Endothelial cell of umbilical vein (primary cell): ENCODE measurements at places on chromosomes 2 and 18. TPM values are rescaled to one million over a fixed set of nuclear protein-coding genes. Genes with fewer than 3 reads are reported as not detected.
A peak's percentile ranks its signal among the peaks of the same experiment; 100 is the strongest.

DNA sequence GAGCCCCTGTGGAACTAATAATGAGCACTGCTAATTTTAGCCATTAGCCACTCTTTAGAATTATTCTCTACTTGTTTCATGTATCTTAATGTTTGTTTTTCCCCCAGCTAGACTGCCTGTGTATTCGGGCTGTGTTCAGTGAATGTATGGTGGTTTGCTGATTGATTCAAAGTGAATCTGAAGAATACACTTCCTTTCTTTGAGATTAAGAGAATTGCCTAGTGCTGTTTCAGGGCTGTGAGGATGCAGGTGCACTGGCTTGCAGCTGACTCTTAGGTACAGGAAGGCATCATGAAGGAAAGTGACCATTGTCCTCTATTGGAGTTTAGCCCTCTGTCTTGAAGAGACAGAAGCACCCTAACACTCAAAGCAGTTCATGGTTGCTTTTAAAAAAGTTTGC, 138.7 kb downstream of the CERS6 start:
- no peak for DNase-seq

GRCh38 chr18:55763805-55764204, 175.8 kb upstream of the TCF4 start:
- DNase-seq: peak; percentile 69

DNA sequence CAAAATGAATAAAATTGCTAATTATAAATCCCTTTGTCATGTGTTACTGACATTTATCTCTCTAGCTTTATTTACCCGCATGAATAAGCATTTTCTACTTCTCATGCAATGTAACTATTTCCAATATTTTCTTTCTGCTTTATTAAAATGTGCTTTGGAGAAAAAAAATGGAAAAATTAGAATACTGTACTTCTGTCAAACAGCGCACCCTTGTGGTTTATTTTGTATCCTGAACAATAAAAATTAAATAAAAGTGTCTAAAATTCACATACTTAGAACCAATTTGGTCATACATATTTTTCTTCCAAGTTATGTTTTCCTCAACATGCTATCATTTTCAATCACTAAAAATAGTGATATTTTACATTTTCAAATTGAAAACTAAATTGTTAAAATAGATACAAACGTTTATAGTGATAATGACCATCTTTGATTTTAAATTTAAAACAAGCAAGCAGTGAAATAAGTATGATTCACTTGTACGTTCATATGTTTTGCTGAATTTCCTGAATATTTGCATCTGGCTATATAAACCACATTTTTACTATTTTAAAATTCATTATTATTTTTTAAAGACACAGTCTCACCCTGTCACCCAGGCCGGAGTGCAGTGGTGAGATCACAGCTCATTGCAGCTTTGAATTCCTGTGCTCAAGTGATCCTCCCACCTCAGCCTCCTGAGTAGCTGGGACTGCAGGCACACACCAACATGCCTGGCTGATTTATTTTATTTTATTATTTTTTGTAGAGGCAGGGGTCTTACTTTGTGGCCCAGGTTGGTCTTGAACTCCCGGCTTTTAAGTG, 95.9 kb upstream of the GRB14 start:
- DNase-seq: peak; percentile 46

DNA sequence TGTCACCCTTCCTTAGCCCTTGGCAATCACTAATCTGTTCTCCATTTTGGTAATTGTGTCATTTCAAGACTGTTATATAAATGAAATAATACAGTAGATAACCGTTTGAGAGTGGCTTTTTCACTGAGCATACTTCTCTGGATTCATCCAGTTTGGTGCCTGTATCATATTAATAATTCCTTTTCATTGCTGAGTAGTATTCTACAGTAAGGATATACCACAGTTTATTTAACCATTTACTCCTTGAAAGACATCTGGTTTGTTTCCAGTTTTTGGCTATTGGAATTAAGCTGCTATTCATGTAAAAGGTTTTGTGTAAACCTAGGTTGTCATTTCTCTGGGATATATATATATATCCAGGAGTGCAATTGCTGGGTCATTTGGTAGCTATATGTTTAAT, 44.6 kb upstream of the TGFA start:
- no peak for DNase-seq

DNA sequence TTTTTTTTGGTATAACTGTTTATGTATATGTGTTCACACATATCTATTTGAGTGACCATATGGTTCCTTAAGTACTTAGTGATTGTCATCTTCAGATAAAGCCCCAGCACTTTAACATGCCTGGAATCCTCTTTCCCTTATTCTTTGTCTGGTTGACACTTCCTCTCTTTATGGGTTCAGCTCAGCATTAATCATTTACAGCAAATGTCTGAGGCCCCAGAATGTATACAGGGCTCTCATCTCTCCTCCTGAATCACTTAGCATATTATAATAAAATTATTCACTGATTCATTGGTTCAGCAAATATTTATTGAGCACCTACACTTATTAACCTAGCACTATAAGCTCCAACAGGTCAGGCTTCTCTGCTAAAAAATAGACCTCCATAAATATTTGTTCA, 43.5 kb upstream of the CD28 start:
- no peak for DNase-seq

- no peak for DNase-seq
These were observed 26.6 kb downstream of the PLB1 start for GRCh38 chr2:28522481-28522880.

The FHOD3 gene
- 0.58 and 1.5 TPM in 2 replicates for total RNA-seq

DNA sequence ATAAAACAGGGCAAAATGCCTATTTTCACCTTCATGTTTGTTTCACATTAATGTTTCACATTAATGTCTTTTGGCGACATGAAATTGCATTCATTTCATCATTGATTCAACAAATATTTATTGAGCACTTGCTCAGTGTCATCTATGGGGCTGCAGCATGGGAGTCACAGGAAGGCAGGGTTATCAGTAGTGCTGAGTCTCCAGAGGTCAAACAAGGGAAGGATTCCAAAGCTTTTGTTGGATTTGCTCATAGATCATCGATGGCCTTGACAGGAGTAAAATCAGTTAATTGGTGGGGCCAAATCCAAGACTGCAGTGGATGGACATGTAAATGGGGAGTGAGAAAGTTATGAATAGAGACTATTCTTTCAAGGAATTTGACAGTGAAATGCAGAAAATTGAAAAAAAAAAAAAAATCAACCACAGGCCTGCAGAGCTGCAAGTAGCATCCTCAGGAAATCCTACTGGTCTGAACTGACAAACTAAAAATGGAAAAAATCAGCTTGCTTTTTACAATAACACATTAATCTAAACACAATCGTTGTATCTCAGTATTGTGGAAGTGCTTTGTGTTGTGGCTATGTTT, 1290.8 kb downstream of the DPP10 start:
- DNase-seq: no peak

DNA sequence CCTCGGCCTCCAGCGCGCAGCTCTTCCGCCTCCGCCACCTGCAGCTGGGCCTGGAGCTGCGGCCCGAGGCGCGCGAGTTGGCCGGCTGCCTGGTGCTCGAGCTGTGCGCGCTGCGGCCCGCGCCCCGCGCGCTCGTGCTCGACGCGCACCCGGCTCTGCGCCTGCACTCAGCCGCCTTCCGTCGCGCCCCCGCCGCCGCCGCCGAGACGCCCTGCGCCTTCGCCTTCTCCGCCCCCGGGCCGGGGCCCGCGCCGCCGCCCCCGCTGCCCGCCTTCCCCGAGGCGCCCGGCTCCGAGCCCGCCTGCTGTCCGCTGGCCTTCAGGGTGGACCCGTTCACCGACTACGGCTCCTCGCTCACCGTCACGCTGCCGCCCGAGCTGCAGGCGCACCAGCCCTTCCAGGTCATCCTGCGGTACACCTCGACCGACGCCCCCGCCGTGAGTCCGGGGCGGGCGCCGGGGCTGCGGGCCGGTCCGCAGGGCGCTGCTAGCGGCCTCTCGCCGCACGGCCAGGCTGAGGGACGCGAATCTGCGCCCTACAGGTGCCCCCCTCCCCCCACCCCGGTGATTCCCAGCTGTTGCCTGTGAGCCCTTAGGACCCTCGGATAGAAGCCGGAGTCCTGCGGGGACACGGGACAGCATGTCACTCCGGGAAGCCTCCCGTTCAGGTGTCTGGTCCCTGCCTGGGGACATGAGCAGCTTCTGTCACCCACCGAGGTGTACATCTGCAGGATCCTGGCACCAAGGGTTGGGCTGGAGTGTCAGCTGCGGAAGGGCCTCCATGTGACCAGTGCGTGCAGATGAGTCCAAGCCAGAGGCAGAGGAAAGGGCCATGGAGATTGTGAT, 616 bp downstream of the RNPEPL1 start:
- DNase-seq: peak; percentile 59
